ENCODE measurements at places on chromosomes 7 and 10. TPM values are rescaled to one million over a fixed set of nuclear protein-coding genes. Genes with fewer than 3 reads are reported as not detected.

PRLHR gene
- 0.17 TPM for total RNA-seq

DRGX gene
- total RNA-seq, result not detected

CEP55 gene
- 1.3 TPM for total RNA-seq

GRCh38 chr10:66472156-66472555 lies 453.7 kb upstream of the LRRTM3 start:
- no peak for DNase-seq

Measured in mucosa of gallbladder (tissue), 1 donor.